ENCODE measurements at places on chromosomes 5 and 9.

- no peak for DNase-seq
Measured at GRCh38 chr5:54610197-54610944, 92.8 kb downstream of the SNX18 start.

- DNase-seq: no peak
Measured at GRCh38 chr5:67238191-67238590, 41.6 kb upstream of the CD180 start.

DNA sequence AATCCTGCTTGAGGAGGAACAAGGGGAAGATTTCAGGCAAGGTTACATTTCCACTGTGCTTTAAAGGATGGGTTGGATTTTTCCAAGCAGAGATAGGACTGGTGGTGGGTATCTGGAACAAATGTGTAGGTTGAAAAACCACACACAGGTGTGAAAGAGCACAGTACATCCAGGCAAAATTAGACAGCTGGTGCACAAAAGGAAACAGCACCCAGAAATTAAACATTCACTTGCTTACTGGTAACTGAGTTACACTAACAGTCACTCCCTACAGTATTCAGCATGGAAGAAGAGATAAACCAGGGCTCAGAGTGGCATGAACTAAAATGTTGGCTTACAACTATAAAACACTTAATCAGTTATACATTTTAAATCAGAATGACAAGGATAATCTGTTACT lies 81.5 kb upstream of the RASEF start:
- DNase-seq: no peak

- DNase-seq: no peak
Measured at GRCh38 chr9:27582794-27583193, 9.5 kb upstream of the C9orf72 start.

DNA sequence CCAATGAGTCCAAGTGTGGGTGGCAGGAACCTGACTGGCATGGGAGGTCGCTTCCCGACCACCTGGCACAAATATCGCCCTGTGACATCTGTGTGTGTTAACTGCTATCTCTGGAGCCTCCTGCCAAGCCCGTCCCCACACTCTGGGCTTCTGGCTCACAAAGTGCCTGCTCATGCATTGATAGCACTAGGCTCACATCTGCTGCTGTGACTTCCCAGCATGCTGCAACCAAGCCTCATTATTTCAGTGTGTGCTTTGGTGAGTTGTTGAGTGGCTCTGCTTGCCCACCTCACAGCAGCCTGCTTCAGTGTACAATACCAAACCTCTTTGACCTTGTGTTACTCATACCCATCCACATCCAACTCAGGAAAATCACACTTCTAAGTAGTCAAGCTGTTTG lies 139.8 kb downstream of the APBA1 start:
- DNase-seq: no peak

DNA sequence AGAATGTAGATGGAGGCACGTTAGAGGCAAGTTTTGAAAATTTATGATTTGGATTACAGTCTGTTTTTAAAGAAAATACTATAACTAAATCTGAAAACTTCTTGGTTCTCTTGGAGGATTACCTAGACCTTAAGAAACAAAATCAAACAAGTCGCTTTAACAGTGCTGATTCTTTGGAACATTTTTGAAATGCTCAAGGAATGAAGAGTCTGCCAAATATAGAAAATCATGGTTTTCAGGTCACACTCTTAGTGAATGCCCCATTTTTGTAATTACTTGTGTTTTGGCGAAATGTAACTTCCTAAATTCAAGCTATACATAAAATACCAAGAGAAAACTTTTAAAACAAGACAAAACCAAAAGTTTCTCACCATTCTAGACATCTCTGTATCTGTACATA lies 93.2 kb downstream of the EQTN start:
- no peak for DNase-seq

Data from cerebellar nuclear complex (tissue), 1 donor.